Lung microvascular endothelial cell (primary cell): ENCODE measurements at places on chromosomes 3 and 15. TPM values are rescaled to one million over a fixed set of nuclear protein-coding genes. Genes with fewer than 3 reads are reported as not detected.

- no peak for DNase-seq
These were observed 17.2 kb upstream of the ADIPOQ start for GRCh38 chr3:186825294-186825821.

DNA sequence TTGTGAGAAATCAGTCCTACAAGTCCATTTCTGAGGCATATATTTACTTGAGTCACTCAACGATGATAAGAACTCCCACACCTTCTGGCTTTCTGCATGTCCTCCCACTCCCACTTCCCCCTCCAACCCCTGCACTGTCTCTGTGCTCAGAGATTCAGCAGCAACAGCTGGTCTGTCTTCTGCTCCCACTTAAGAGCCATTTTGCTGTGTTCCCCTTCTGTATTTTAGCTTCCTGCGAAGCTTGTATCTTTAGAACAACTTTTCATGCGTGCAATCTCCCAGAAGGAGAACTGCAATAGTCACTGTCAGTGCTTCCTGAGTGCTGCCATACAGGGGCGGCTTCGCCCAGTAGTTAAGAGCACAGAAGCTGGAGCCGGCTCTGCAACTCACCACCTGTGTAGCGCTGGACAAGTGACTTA, 90.0 kb upstream of the SPATA12 start:
- no peak for DNase-seq

GRCh38 chr3:150168698-150169097, 198.0 kb upstream of the PFN2 start:
- DNase-seq = no peak

DNA sequence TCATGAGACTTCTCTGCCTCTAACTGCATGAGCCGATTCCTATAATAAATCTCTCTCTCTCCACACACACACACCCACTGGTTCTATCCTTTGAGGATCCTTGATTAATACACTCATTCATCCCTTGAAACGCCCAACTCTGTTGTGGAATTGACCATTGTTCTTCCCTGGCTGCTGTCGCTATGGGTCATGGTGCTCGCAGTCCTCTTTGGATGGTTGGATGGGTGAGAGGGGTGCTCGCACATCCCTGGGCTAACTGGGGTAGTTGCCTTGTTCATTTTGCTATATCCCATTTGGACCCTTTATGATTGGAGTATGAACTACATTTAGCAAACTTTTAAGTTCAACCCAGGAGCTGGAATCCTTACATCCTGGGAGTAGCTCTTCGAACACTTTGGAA, 33.9 kb upstream of the MYZAP start:
- no peak for DNase-seq

DNA sequence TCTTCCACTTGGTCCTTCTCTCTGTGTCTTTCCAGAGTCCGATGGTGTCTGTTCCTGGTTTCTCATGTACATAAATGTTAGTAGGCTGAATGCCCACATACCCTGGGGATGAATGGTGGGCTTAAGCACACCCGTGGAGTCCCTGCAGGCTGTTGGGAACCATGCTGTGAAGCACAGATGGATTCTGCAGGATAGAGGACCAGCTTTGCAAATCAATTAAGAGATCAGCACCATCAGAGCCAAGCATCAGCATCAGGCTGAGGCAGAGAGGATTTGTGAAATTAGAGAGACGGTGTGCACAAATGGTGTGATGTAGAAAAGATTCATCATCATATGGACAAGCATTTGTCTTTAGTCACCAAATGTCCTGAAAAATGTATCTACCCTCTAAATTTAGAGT, 127.1 kb downstream of the SV2B start:
- DNase-seq = no peak

GRCh38 chr3:53941950-53942349, 50.3 kb upstream of the SELENOK start:
- DNase-seq = no peak

The CLDN1 gene
- total RNA-seq = 0.20 and 0.44 TPM in 2 replicates

The IGDCC3 gene
- total RNA-seq = under 0.01 TPM in 1 of 2 replicates, not detected in the other
